Brain (organoid and tissue), 16 donors: ENCODE measurements at places on chromosomes 12 and 14.

- DNase-seq, result peak; percentile 65
Measured at GRCh38 chr12:12266389-12266872, 413 bp downstream of the LRP6 start.

GRCh38 chr12:85659754-85660530 lies 176.3 kb downstream of the RASSF9 start:
- no peak for DNase-seq

GRCh38 chr12:42936991-42937390 lies 347.4 kb upstream of the PRICKLE1 start:
- DNase-seq, result no peak

- DNase-seq, result no peak
Measured at GRCh38 chr12:31832740-31833729, 104.2 kb upstream of the AMN1 start.

DNA sequence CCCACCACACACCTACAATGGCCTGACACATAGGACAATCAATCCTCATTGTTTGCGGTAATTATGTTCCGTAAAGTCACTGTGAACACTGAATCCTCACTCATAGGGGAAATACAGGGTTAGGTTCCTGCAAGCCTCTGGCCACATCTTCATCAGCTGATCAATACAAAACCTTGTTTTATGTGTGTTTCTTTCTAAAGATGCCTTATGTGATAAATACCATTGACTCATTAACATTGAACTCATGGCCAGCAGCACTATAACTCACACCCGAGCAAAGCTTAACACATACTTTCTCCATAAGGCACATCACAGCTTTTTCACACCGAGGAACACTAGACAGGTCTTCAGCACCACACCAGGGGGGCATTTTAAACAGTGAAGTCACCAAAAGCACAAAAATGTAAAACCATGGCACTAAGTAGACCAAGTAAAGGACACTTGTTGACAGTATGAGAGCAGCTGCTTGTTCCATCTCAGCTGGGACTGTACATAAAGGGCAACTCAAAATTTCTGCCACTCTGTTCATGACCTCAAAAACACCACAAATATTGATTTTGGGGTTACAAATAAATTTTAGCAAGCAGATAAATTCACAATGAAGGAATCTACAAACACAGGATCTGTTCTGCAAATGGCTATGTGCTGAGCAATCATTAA lies 60.5 kb downstream of the ESR2 start:
- DNase-seq, result no peak
